Glomerular endothelial cell (primary cell): ENCODE measurements at places on chromosomes 12 and 14. TPM values are rescaled to one million over a fixed set of nuclear protein-coding genes. Genes with fewer than 3 reads are reported as not detected.

DNA sequence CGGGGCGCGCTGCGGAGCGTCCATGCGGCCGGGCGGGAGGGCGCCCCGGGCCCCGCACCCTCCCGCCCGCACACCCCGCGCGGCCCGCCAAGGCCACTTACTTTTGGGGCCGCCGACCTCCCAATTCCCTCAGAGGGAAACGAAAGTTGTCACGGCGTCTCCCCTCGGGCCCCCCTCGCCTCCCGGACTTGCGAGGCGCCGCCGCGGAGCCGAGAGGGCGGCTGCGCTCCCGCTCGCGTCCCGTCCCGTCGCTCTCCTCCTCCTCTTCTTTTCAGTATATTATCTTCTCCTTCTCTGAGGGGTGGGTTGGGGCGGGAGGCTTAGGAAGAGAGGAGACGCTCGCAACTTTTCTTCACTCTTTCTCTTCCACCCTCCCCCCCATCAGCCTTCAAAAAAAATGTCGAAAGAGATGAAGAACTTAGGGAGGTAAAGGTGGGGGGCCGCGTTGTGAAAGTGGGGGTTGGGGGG, 613 bp downstream of the DUSP16 start:
- DNase-seq, result no peak

GRCh38 chr14:44898551-44898950, 63.2 kb downstream of the KLHL28 start:
- no peak for DNase-seq

GRCh38 chr12:116106870-116107269, 170.6 kb downstream of the MED13L start:
- DNase-seq, result no peak

DNA sequence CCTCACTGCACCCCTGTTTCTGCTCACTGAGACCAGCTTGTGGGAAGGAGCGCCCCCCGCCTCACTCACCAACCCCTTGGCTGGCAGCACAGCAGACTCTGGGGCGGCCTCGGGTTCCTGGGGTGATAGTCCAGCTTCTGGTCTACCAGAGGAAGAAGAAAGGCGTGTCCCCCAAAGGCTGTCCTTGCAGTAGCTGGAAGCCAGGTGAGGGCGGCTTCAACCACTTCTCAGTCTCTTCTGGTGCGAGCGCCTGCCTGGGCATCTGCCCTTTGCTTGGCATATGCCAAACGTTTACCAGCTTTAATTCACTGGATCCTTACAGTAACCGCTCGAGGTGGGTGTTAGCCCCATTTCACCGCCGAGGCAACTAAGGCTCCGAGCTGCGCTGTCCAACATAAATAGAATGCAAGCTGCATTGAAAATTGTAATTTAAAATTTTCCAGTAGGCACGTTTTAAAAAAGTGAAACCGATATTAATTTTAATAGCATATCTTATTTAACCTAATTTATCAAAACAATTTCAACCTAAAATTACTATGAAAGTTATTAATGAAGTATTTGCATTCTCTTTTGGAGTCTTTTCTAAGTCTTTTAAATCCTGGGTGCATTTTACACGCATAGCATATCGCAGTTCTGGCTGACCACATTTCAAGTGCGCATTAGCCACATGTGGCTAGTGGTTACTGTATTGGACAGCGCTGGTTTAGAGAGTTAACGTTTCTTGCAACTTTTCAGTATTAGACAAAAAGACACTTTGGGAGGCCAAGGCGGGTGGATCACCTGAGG, 872 bp downstream of the FAM177A1 start:
- DNase-seq, result no peak

- no peak for DNase-seq
Observed at GRCh38 chr12:92300777-92301176, 155.1 kb upstream of the BTG1 start.

DNA sequence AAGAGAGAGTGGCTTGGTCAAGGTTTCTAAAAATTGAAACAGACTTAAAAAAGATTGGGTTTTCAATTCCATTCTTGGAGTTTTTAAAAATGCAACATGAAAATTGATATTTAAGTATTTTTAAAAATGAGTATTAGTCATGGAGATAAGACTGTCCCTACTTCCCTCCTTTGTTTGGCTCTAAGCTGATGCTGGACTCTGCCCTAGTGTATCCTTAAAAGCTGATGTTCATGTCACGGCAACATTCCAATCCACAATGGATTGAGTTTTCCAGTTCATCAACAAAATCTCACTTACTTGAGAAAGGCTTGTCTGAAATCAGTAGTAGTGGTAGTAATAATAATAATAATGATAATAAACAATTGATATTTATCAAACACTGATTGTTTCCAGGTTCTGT, 119.0 kb upstream of the SLC38A2 start:
- DNase-seq, result peak; percentile 76

GRCh38 chr14:24847568-24848095, 202.3 kb downstream of the STXBP6 start:
- DNase-seq, result no peak

DNA sequence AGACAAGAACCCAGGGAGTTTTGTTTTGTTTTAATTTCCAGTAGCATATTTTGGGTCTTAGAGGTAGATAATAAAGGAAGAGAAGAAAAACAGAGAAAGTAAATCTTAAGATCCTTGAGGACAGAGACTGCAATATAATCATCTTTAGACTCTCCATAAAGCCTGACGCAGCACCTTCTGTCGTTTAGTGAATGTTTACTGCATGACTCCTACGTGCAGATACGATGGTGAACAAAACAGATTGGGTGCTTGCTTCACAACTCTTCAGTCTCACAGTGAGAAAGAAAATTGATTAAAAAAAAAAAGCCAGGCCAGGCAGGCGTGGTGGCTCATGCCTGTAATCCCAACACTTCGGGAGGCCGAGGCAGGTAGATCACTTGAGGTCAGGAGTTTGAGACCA, 86.9 kb downstream of the STON2 start:
- DNase-seq, result no peak

DNA sequence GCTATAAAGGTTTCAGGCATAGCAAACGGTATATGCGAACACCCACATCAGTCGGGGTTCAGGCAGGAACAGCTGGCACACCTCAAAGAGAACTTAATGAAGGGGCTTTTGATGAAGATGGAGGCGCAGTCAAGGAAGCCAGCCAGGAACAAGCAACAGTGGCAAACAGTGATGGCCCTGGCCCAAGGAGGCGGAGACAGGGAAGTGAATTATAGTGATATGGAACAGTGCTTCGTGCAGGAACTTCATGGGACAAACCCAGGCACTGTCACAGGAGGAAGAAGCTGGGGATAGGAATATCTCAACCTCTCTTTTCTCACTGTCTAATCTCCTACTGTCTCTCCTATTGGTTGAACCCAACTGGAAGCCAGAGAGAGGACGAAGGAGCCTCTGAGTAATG, 328.3 kb downstream of the AACS start:
- no peak for DNase-seq

DNA sequence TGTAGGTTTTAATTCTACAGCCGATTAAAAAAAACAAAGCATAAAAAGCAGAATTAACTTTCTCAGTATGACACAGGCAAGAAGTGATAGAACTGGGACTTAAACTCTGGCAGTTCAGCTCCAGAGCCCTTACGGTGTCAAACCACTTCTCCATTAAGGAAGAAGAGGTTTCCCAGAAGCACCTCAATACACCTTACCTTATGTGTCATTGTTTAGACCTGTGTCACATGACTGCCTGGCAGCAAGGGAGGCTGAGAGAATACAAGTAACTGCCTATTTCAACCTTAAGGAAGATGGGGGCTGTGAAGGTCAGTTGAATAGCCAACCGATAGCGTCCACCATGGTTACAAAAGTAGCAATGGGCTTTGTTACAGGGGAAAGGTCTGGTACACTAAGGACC, 54.6 kb upstream of the ARHGAP5 start:
- DNase-seq, result no peak

The ZC2HC1C gene
- 0.93 and 1.5 TPM in 2 replicates for total RNA-seq

The GSC gene
- total RNA-seq, result not detected in 2 replicates

The HSPA2 gene
- total RNA-seq, result 5.2 and 14.5 TPM in 2 replicates

The TAMALIN gene
- 38.2 and 53.3 TPM in 2 replicates for total RNA-seq

The RARG gene
- 9.8 and 16.7 TPM in 2 replicates for total RNA-seq

The CLEC2A gene
- not detected in 2 replicates for total RNA-seq

The CPNE8 gene
- total RNA-seq, result 21.2 and 24.9 TPM in 2 replicates

The ANO2 gene
- 13.0 and 32.4 TPM in 2 replicates for total RNA-seq

The PDZRN4 gene
- not detected in 2 replicates for total RNA-seq

The BDKRB1 gene
- total RNA-seq, result not detected in 2 replicates

The TMEM119 gene
- total RNA-seq, result not detected in 2 replicates

The CHGA gene
- total RNA-seq, result 0.29 and 5.3 TPM in 2 replicates
